ENCODE measurements at places on chromosomes 5 and 9. TPM values are rescaled to one million over a fixed set of nuclear protein-coding genes. Genes with fewer than 3 reads are reported as not detected.
A peak's percentile ranks its signal among the peaks of the same experiment; 100 is the strongest.

- DNase-seq = no peak
Observed at GRCh38 chr5:160270704-160271103, 41.4 kb downstream of the FABP6 start.

Gene SLC6A18
- total RNA-seq = not detected

- DNase-seq = peak; percentile 84
Observed at GRCh38 chr5:96256795-96257470, 176.1 kb downstream of the PCSK1 start.

Gene ESM1
- total RNA-seq = 22.7 TPM

GRCh38 chr9:99023831-99024230 lies 80.1 kb downstream of the COL15A1 start:
- DNase-seq = no peak

Gene PFN3
- total RNA-seq = not detected

Gene CDKN2A
- not detected for total RNA-seq

Gene HAND1
- not detected for total RNA-seq

GRCh38 chr5:152532714-152533113 lies 127.6 kb upstream of the NMUR2 start:
- peak; percentile 55 for DNase-seq

- no peak for DNase-seq
Observed at GRCh38 chr9:105117234-105117633, 127.2 kb upstream of the SLC44A1 start.

GRCh38 chr5:160435532-160435931 lies 13.9 kb downstream of the PTTG1 start:
- DNase-seq = no peak

DNA sequence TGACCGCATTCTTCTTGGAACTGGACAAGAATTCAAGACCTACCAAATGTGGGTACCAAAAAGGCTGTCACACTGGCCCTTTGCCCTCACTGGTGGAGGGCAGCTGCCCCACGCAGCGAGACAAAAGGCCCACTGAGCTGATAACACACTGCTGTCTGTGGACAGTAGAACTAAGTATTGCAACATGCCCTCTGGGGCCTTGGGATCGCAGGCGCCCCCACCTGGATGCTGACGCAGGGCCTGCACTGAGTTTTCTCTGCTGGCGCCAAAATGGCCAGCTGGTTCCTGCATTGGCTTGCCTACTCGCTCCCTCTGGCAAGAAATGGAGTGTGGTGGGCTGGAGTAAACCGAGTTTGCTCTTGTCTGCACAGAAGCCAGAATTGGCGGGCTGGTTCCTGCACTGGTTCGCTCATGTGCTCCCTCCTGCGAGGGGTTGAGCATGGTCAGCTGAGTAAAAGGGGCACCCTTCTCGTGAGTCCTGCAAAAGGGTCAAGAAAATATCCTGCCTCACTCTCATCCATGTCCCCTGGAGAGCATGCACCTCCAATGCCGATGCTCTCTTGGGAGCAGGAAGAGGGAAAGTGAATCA lies 55.7 kb downstream of the NXNL2 start:
- no peak for DNase-seq

- DNase-seq = no peak
Observed at GRCh38 chr9:29209748-29210291, 1636.5 kb upstream of the C9orf72 start.

Gene GRM6
- total RNA-seq = not detected

DNA sequence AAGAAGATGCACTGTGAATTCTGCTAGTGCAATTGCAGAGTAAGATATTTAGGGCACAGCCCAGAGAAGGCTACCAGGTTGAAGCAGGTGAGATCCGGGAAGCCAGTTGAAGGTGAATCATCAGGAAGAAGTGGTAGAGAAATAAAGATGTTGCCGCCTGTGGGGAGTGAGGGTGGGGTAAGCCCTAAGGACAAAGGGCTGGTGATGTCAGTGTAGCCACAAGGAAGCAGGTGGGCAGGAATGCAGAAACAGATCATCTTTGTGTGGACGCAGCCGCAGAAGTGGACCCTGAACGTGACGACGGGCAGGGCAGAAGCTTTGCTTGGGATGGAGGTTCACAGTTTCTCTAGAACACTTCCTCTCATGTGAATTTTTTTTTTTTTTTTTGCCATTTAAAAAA lies 164.2 kb downstream of the ACTL7B start:
- DNase-seq = no peak

Gene TEX48
- not detected for total RNA-seq

GRCh38 chr5:38414348-38414747 lies 142.1 kb downstream of the LIFR start:
- DNase-seq = no peak

- peak; percentile 21 for DNase-seq
Observed at GRCh38 chr9:70601000-70601951, 186.8 kb upstream of the KLF9 start.
